ENCODE measurements at places on chromosomes 4 and X.
A peak's percentile ranks its signal among the peaks of the same experiment; 100 is the strongest.

DNA sequence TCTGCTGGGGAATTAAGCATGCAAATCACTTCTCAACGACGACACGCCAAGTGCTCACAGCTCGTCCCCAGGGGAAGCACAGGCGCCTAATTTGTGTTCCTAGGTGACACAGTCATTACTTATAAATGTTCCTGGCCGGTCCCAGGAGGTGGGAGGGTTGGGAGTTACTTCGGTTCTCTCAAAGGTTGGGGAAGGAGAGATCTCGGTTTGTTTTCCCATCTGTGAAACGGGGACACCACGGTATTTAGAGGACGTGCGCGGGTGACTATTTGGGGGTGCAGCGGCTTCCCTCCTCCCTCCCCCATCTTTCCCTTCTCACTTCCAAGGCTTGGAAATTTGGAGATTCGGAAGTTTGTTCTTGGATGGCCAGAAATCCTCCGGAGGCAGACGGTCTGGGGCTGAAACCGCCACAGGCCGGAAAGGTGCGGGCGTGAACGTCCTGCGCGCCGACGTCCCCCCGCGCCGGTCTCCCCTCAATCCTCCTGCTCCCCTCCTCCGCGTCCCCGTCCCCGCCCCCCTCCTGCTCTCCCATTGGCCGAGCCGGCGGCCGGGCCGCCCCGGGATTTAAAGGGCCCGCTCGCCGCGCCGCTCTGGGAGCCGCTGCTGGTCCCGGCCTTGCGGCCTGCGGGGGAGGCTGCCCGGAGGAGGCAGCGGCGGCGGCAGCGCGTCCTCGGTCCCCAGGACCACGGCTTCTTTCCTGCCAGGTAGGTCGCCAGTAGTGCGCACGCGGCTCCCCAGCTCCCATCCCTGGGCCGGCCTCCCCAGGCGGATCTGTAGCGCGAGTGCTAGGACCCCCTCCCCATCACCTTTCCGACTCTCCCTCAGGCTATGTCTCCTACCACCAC lies at the start of gene PORCN:
TSS of gene PORCN (plus strand) at position 593 of the 845 bp plus-strand sequence. CDS start 829 bp downstream, outside the sequence.
- peak; percentile 77 for DNase-seq

DNA sequence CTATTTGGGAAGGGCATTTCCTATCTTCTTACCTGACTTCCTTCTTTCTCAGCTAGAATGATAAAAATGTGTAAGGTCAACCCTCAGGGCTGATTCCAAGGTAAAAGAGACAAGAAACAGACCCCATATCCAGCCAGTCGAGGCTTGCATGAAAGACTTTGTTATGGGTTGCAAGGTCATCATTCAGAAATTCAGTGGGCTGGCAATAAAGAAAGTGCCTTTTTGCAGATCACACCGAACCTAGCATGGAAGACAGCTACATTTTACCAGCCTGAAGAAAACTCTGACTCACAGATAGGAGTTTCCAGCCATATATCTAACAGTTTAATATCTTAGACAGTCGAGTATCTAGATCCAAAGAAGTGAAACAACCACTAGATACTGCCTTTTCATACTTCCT lies 87.4 kb downstream of the PDGFC start:
- DNase-seq = no peak

DNA sequence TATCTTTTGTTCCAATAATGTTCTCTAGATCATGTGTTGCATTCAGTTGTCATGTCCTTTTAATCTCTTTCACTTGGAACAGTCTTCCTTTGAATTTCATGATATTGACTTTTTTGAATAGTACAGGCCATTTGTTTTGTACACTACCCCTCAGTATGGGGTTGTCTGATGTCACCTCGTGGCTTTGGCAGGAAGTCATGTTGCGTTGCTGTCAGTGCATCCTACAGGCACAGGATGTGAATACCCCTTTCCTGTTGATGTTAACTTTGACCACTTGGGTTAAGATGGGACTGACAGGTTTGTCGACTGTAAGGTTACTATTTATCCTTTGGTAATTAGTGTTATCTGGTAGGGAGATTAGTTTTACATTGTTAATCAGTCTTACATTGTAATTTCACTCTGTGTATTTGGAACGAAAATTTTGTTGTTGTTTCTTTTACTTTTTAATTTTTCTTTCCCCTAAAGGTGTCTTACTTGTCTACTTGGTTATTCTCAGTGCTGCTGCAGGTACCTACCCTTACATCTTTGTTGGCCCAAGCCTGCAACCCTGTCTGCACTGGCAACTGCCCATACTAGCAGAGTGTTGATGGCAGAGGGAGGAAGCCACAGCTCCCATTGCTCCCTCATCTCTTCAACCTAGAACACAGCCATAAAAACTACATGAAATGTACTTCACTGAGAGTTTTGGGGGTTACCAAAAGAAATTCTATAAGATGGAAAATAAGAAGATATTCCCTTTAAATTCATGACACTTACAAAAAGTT lies 14.7 kb upstream of the ATP8A1 start:
- DNase-seq = peak; percentile 58

DNA sequence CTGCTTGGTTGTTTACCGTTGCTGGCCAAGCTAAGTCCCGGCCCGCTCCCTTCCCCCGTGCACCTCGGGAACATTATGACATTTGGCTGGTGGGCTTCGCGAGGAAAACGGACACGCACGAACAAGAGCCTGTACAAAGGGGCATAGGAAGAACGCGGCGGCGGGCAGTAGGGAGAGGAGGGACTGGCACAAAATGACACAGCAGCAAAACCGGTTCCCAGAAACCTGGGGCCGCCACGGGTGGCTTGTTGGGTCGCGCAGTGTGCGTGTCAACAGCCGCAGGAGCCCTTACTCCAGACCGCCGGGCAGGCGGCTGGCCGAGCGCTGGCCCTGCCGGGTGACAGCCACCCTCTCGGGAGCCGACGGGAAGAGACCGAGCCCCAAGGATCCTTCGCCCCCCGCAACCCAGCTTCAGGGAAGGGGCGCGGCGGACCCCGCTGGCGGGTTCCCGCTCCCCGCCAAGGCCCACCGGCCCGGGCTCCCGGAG lies 1.6 kb upstream of the LIN54 start:
- DNase-seq = peak; percentile 10

- DNase-seq = no peak
Observed at GRCh38 chrX:40268188-40268520, 170.4 kb upstream of the BCOR start.

- no peak for DNase-seq
Observed at GRCh38 chr4:182113779-182114178, 129.4 kb upstream of the TENM3 start.

DNA sequence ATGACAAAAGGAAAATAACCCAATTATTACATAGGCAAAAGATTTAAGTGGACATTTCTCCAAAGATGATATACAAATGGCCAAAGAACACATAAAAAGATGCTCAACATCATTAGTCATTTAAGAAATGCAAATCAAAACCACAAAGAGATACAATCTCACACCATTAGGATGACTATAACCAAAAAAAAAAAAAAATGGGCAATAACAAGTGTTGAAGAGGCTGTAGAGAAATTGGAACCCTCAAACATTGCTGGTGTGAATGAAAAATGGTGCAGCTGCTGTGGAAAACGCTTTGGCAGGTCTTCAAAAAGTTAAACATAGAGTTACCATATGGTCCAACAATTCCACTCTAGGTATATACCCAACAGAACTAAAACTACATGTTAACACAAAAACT lies 5.6 kb upstream of the PRDX4 start:
- DNase-seq = no peak

GRCh38 chr4:88831031-88831430 lies 133.4 kb upstream of the NAP1L5 start:
- no peak for DNase-seq

GRCh38 chr4:90293320-90293719 lies 166.1 kb downstream of the CCSER1 start:
- DNase-seq = no peak

- DNase-seq = no peak
Observed at GRCh38 chr4:164304861-164305260, 449.1 kb upstream of the SMIM31 start.

- no peak for DNase-seq
Observed at GRCh38 chr4:6128221-6128850, 72.0 kb downstream of the JAKMIP1 start.

DNA sequence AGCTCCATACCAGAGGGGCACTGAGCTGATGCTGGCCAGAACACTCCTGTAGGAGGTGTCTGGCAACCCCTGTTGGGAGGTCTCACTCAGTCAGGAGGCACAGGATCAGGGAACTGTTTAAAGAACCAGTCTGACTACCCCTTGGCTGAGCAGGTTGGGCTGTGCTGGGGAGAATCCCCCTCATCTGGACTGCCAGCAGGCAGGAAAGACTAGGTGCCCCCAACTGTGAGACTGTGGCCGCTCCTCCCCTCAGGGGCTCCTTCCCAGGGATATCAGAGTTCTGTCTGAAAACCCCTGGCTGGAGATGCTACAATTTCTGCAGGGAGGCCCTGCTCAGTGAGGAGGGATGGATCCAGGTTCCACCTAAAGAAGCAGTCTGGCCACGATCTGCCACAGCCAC lies 245.3 kb downstream of the MAPK10 start:
- DNase-seq = no peak

DNA sequence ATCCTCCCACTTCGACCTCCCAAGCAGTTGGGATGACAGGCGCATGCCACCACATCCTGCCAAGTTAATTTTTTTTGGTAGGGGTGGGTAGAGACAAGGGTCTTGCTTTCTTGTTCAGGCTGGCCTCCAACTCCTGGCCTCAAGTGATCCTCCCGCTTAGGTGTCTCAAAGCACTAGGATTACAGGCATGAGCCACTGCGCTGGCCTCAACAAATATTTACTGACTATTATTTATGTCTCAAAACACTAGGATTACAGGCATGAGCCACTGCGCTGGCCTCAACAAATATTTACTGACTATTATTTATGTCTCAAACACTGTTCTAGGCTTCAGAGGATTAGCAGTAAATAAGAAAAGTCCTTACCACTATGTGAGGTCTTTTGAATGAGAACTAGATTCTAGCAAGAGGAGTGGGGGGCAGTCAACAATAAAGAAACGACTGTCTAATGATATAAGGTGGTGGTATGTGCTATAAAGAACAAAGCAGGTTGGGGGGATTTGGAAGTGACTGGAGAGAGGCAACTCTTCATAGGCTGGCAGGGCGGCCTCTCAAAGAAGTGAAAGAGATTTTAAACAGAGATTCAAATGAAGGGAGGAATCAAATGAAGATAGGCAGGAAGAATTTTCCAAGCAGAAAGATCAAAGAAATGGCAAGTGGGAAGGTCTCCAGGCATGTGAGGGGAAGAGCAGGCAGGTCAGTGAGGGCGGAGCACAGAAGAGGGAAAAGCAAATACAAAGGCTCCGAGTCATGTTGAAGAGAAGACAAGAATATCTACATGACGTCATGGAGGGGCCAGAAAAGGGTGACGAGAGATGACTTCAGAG lies 12.7 kb upstream of the ACSL1 start:
- DNase-seq = no peak

DNA sequence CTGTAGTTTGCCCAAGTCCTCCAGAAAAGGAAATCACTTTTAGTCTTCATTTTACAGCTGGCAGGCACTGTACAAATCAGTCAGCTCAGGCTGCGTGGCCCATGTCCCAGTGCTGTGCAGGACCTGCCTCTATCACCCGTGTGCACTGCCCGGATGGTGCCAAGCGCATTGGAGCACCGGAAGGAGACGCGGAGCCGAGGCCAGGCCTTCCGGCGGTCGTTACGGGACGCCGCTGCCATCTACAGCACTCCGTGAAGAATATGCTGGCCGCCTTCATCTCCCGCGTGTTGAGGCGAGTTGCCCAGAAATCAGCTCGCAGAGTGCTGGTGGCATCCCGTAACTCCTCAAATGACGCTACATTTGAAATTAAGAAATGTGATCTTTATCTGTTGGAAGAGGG lies at the start of gene PDHA2:
TSS of gene PDHA2 (plus strand) at position 203 of the 400 bp plus-strand sequence. CDS start at position 261, 58 bp downstream.
- no peak for DNase-seq

DNA sequence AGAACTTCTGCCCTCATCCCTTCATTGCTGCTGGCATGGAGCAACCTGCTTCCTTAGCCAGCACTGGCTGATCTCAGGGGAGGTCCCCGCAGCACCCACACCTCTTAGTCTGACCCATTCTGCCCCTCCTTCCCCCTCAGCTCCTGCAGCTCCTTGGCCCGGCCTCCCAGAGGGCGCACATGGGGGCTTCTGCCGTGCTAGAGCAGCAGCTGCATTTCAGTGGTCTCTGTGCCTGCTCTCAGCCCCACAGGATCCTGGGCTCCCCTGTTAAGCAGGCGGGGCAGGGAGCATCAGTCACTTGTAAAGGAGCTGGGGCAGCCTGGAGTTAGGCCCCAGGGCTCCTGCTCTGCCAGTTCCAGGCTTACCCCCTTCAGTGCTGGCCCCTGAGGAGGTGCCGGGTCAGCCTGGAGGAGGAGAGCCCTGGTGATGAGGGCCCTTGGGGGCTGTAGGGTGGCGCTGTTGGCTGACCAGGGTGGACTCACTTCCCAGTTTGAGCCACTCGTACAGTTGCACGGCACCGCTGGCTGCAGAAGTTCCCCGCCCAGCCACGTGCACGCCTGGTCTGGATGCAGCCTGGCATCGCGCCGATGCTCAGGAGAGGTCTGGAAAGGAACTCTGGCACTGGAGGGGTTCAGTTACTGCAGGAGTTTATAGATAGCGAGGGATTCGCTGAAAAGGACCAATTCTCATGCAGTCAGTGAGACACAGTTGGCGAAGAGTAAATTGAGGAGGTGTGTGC lies 85.1 kb upstream of the PSAPL1 start:
- no peak for DNase-seq

DNA sequence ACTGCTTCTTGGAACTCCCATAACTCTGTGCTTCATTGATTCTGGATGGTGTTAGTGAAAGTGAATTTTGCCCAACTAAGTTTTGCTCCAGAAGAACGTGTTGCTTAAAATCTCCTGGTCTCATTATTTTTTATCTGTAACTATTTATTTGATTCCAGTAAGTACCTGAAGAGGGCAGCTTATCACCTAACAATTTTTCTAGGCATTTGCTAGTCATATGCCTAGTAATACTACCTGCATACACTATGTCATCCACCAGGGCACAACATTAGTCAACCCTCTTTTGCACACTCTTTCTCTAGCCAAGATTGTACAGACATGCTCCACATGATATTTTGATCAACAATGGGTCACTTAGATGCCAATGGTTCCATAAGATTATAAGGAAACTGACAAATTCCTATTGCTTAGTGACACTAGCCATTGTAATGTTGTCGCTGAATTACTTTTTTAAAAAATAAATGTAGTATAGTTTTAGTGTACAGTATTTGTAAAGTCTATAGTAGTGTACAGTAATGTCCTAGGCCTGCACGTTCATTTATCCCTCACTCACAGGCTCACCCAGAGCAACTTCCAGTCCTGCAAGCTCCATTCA lies 499.9 kb upstream of the AADAT start:
- DNase-seq = no peak

DNA sequence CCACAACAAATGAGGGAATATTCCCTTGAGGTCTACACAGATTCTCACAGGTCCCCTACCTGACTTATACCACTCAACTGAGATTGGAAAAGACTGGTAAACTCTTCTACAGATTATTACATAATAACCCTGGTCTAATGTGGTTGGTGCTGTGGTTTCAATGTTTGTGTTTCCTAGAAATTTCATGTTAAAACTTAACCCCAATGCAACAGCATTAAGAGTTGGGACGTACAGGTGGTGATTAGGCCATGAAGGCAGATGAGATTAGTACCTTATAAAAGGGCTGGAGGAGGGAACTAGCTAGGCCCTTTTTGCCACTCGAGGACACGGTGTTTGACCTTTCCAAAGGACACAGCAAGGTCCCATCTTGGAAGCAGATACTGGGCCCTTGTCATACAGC lies 84.3 kb upstream of the TAPT1 start:
- DNase-seq = no peak

All from activated gamma-delta T cell treated with Interleukin-2 at 50 U/mL for 16 hours (primary cell).